Osteocyte (in vitro differentiated cells): ENCODE measurements at places on chromosomes 5 and 9. TPM values are rescaled to one million over a fixed set of nuclear protein-coding genes. Genes with fewer than 3 reads are reported as not detected.

Gene IL4
- not detected in 2 replicates for total RNA-seq

Gene TUSC1
- total RNA-seq, result not detected in 2 replicates

Gene WNK2
- total RNA-seq, result not detected in 2 replicates

Gene CORO2A
- 1.6 and 1.8 TPM in 2 replicates for total RNA-seq

Gene FST
- total RNA-seq, result 10.5 and 14.1 TPM in 2 replicates

Gene GLRA1
- not detected in 2 replicates for total RNA-seq

Gene AIF1L
- total RNA-seq, result 26.3 and 31.1 TPM in 2 replicates

Gene BAAT
- total RNA-seq, result 0.13 TPM in 1 of 2 replicates, not detected in the other

Gene SLC4A9
- total RNA-seq, result not detected in 2 replicates

Gene MEGF10
- 39.8 and 41.0 TPM in 2 replicates for total RNA-seq

Gene C5orf34
- 1.5 and 1.7 TPM in 2 replicates for total RNA-seq

Gene SPATA31D4
- total RNA-seq, result not detected in 2 replicates

Gene AK8
- 0.91 and 2.1 TPM in 2 replicates for total RNA-seq

Gene OTP
- not detected in 2 replicates for total RNA-seq

Gene ATP10B
- total RNA-seq, result not detected in 2 replicates

Gene FOXD4L3
- 0.26 TPM in 1 of 2 replicates, not detected in the other for total RNA-seq

Gene DEPDC1B
- 1.7 and 1.9 TPM in 2 replicates for total RNA-seq

Gene HRH2
- not detected in 2 replicates for total RNA-seq

Gene FAM193B
- total RNA-seq, result 82.0 and 97.2 TPM in 2 replicates

Gene FANCG
- 22.7 and 27.9 TPM in 2 replicates for total RNA-seq

Gene FBP2
- total RNA-seq, result not detected in 2 replicates

Gene OR1N1
- not detected in 2 replicates for total RNA-seq

Gene PLAC8L1
- 1.4 and 2.1 TPM in 2 replicates for total RNA-seq

Gene OR1J4
- not detected in 2 replicates for total RNA-seq

Gene STARD4
- total RNA-seq, result 24.8 and 29.7 TPM in 2 replicates

Gene ARSK
- 9.4 and 10.7 TPM in 2 replicates for total RNA-seq

Gene RBM27
- total RNA-seq, result 12.2 and 13.7 TPM in 2 replicates

Gene DPYSL3
- total RNA-seq, result 84.1 and 88.0 TPM in 2 replicates

Gene OR13J1
- total RNA-seq, result not detected in 2 replicates

Gene AJM1
- total RNA-seq, result 4.4 and 4.5 TPM in 2 replicates

Gene BNC2
- 66.2 and 66.5 TPM in 2 replicates for total RNA-seq

Gene SOX30
- not detected in 2 replicates for total RNA-seq

Gene SNCAIP
- total RNA-seq, result 4.2 and 6.0 TPM in 2 replicates

Gene THBS4
- 1.4 and 1.5 TPM in 2 replicates for total RNA-seq

Gene OR13C2
- total RNA-seq, result not detected in 2 replicates

Gene GMCL2
- total RNA-seq, result not detected in 2 replicates

Gene BTNL8
- total RNA-seq, result not detected in 2 replicates

Gene FRMPD1
- total RNA-seq, result not detected in 2 replicates

Gene ANXA6
- total RNA-seq, result 245 and 254 TPM in 2 replicates

Gene INSL6
- total RNA-seq, result not detected in 2 replicates

Gene TRIP13
- 4.1 and 6.9 TPM in 2 replicates for total RNA-seq

Gene GRIA1
- 48.1 and 48.8 TPM in 2 replicates for total RNA-seq

Gene FAM53C
- total RNA-seq, result 45.6 and 45.7 TPM in 2 replicates

Gene ABLIM3
- total RNA-seq, result 0.64 and 0.99 TPM in 2 replicates

Gene DCP2
- total RNA-seq, result 39.7 and 45.6 TPM in 2 replicates

Gene RLN2
- total RNA-seq, result not detected in 2 replicates

Gene MEF2C
- total RNA-seq, result 9.4 and 9.9 TPM in 2 replicates

Gene LVRN
- total RNA-seq, result 0.40 and 0.68 TPM in 2 replicates
